ENCODE measurements at places on chromosomes 1 and 21.

DNA sequence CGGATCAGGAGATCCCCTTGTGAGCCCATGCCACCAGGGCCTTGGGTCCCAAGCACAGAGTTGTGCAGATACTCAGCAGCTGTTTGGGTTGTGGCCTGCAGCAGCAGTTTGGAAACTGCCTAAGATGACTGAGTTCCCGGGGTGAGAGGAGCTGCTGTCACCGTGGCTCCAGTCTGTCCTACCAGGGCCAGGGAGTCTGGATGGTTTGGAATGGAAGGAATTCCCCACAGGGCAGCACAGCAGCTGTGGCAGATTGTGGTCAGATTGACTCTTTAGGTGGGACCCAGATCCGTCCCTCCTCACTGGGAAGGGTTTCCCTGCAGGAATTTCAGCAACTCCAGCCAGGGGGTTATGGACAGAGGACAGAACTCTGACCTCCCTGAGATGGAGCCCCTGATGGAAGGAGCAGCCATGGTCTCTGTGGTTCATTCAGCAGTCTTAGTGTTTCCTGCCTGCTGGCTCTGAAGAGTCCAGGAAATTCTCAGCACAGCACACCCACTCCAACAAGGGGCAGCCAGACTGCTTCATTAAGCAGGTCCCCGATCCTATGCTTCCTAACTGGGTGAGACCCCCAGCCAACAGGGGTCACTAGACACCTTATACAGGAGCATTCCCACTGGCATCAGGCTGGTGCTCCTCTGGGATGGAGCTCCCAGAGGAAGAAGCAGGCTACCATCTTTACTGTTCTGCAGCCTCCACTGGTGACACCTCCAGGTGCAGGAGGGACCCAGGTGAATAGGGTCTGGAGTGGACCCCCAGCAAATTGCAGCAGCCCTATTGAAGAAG is 51.5 kb upstream of the TNFSF4 start:
- no peak for DNase-seq

- DNase-seq = no peak
These were observed 301.2 kb upstream of the ADGRL2 start for GRCh38 chr1:81499487-81499886.

DNA sequence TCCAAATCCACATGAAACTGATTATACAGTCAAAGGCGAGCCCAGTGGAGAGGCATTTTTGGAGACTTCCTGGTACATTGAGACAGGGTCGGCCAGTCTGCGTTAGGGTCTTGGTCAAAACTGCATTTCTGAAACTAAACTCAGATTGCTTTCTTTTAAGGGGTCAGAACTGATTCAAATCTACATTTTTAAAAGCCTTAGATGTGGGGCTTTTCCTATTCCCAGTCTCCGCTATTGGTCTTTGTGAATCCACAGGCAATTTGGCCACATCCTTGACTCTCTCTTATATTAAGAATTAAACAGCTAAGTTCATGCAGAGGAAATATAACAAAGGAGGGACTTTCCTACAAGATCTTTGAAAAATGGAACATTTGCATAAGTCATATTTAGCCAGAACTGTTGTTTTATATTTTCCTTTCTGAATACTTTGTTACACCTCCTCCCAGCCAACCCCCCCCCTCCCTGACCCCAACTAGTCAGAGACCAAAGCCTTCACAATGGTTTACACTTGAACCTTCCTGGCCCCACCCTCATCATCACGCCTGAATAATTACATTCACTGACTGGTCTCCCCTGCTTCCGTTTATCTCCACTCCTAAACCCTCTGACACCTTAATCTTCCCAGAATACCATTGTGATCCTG is 30.9 kb downstream of the SELL start:
- DNase-seq = no peak

DNA sequence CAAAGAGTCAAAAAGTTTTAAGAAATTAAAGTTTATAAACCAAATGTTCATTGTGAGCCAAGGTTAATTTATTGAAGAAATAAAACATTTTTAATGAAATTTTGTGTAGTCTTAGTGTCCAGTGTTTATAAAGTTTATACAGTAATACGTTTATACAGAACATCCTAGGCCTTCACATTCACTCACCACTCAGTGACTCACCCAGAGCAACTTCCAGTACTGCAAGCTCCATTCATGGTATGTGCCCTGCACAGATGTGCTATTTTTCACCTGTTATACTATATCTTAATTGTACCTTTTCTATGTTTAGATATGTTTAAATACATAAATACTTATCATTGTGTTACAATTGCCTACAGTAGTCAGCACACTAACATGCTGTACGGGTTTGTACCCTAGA is 33.6 kb downstream of the TYW3 start:
- DNase-seq = no peak

- no peak for DNase-seq
These were observed 38.3 kb downstream of the BEND5 start for GRCh38 chr1:48738356-48738755.

GRCh38 chr1:41848216-41848952 is 70.3 kb downstream of the HIVEP3 start:
- no peak for DNase-seq

DNA sequence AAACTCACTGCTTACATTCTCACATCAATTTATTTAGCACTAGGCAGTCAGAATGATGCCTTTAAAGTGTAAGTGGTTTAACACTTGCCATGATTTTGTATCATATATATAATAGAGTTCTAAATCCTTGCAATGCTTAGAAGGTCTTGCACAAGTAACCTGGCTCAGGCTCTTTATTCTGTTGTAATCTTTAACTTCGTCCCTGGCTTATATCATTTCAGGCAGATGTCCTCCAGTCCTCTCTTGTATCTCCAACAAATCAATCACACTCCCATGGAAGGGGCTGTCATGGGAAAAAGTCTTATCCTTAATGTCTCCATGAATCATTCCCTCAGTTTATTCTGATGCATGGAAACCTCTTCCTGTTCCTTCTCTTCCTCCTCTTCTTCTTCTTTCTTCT is 841.6 kb upstream of the B3GALT2 start:
- no peak for DNase-seq

DNA sequence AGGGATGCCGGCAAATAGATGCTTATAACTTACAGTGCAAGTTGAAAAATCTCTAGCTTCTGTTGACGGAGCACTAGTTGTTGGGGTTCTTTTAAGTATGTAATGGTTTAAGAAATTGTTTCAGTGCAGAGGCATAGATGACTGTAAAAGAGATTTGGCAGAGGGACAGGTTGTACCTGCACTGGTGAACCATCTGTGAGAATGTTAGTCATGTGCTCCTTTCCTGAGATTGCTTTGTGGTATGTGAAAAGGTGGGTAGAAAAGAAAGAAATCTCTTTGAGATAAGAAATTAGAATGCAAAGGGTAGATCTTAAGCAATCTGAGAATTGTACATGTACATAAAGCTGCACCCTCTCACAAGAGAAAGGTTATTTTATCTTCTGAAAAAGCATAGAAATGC is 19.4 kb downstream of the ZBTB37 start:
- DNase-seq = no peak

GRCh38 chr1:244356376-244356775 is 95.3 kb downstream of the ADSS2 start:
- DNase-seq = no peak

Data from T-helper 17 cell (primary cell).